ENCODE measurements at places on chromosomes 13 and 19.

DNA sequence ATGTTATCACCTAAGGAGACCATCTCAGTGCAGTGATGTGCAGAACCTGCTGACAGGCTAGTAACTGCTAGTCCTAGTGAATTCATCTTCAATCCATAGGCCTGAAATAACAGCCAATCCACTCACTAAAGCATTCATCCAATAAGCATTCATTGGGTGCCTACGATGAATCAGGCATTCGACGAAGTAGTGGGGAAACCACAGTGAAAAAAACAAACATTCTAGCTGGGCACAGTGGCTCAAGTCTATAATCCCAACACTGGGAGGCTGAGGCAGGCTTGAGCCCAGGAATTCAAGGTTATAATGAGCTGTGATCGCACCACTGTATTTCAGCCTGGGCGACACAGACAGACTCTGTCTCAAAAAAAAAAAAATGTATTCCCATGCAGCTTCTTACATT, 135.6 kb downstream of the RNF17 start:
- no peak for DNase-seq

- DNase-seq: no peak
Measured at GRCh38 chr19:16605553-16605994, 22.4 kb downstream of the MED26 start.

GRCh38 chr19:51901860-51902259, 3.0 kb downstream of the ZNF649 start:
- no peak for DNase-seq

DNA sequence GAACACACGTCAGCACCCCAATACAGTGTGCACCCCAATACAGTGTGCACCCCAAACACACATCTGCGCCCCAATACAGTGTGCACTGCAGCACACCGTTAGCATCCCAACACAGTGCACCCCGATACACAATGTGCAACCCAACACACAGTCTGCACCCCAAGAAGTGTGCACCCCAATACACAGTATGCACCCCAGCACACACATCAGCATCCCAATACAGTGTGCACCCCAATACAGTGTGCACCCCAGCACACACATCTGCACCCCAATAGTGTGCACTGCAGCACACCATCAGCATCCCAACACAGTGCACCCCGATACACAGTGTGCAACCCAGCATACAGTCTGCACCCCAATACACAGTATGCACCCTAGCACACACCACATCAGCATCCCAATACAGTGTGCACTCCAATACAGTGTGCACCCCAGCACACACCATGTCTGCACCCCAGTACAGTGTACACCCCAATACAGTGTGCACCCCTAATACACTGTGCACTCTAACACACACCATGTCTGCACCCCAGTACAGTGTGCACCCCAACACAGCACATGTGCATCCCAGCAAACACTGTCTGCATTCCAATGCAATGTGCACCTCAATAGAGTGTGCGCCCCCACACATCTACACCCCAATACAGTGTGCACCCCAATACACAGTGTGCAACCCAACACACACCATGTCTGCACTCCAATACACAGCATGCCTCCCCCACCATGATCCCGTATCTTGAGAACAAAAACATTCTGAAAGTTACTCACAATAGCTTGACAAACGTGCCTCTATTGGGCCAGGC, 855 bp upstream of the CARS2 start:
- no peak for DNase-seq

DNA sequence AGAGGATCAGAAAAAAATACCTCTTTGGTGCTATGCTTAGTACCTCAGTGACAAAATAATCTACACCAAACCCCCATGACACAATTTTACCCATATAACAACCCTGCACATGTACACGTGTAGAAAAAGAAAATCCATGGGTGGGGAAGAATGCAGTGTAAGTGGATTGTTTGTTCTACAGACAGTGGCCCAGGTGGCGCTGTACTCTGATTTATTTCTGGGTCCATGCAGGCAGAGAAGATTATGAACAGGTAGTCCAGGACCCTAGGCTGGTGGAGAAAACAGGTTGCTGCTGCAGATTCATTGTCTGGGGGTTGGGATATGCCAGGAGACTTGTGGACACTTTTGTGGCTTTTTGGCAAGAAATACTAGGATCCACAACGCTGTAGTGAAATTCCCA, 9.1 kb downstream of the ZNF100 start:
- no peak for DNase-seq

DNA sequence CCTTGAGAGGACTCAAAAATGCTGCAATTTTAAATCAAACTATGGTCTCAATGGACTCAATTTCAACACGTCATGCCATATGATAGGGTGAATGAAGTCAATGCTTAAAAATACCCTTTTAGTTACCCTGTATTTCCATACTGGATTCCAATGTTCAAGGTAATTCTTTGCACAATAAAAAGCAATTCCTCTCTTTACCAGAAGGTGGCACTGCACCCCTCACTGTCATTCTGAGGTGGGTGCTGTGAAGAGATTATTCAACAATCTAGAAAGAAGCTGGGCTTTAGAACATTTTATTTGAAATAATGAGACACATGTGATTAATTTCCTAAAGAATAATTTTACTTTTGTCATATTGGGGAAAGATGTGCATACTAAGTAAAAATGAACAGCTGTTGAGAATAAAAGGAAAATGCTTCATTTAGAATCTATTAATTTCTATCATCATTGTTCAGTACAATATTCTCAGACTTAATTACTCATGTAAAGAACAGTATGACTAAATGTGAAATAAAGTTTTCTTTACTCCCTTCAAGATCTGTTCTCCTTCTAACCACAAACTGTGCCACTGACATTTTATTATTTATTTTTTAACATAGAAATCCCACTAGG, 789.1 kb downstream of the GPC5 start:
- peak; percentile 72 for DNase-seq

DNA sequence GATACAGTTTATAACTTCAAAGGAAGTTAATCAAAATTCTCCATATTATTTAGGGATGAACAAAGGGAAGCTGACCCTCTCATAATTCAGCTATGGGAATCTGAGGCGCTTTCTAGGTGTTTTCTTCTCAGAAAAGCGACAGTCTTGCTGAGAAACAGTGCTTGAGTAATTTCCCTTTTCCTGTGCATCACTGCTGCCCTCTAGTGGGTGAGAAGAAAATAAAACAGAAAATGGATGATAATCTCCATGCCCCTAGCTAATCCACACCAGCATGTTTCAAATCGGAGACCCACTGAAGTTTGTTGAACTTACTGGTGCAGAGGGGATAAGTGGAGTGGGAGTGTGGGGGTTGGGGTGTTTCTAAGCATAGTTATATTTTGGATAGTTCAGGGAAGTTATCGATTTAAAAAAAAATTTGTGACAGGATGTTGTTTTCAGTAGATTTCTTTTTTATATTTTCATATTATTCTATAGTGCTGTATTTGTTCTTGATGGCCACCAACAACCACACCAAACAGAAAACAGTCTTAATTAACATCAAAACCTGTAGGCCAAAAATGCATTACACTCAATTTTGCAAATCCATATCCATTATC, 21.4 kb downstream of the LCP1 start:
- peak; percentile 89 for DNase-seq

DNA sequence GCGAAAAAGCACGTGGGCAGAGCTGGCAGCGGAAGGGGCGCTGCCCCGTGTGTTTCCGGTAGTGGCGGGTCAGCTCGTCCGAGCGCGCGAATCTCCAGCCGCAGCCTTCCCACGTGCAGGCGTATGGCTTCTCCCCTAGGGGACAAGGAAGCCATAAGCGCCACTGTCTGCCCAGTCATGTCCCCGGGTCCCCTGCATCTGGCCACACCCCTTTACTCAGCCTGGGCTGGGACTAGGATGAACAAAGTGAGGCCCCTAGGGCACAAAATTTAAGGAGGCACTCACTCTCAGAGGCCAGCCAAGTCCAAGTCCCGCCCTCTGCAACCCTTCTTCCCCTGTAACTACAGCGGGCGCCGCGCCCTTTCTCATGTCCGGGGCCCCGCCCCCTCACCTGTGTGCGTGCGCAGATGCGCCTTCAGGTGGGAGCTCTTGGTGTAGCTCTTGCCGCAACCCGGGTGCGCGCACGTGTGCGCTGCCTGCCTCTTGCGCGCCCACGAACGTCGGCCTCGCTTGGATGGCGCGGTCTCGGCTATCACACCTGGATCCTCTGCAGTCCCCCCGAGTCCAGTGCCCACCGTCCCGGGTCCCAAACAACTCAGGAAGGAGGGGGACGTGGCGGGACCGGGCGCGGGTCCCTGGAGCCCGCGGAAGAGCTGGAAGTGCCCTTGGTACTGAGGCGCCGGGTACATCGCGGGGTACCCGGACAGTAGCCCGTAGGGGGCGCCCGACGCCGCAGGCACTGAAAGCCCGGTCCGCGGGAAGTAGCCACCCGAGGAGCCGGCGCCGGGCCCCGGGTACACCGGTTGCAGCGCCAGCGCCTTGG, 1.9 kb downstream of the KLF1 start:
- DNase-seq: peak; percentile 95

DNA sequence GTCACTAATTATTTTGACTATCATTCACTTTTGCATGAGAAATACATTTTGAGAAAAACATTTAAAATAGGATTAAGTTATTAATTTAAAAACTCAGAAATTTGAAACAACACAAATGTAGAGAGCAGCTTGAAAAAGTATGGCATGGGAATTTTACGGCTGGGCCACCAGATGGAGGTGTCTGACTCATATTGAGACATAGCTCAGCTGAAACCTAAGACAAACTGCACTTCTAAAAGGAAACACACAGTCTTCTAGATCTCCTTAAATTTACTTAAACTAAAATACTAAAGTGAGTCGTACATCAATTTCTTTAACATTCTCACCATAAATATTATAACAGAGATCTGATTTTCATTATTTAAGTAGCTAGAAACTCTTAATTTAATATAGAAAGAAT, 41.9 kb upstream of the POSTN start:
- DNase-seq: peak; percentile 14

DNA sequence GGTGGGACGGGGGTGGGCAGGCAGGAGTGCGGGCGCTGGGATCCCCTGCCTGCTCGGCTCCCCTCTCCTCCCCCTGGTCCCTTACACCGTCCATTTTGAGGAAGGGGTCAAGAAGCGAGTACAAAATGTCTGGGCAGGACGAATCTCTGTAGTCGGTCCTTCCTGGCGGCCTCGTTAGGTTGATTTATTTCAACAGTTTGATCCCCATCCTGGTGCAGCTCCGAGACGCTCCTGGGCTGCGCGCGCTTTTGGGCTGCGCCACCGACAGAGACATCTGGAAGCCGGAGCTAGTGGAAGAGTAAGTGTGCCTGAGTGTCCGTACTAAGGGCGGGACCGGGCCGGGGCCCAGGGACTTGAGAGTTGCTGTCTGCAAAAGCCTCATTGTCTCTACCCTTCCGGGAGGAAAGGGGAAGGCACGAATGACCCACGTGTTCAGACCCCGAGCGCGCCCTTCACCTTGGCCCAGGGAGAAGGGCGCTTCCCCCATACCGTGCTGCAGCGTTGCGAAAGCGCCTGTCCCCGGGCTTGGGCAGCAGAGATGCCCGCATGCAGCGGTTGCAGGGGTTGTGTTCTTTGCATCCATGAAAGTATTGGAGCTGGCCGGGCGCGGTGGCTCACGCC, 1.8 kb downstream of the ZNF114 start:
- peak; percentile 90 for DNase-seq

DNA sequence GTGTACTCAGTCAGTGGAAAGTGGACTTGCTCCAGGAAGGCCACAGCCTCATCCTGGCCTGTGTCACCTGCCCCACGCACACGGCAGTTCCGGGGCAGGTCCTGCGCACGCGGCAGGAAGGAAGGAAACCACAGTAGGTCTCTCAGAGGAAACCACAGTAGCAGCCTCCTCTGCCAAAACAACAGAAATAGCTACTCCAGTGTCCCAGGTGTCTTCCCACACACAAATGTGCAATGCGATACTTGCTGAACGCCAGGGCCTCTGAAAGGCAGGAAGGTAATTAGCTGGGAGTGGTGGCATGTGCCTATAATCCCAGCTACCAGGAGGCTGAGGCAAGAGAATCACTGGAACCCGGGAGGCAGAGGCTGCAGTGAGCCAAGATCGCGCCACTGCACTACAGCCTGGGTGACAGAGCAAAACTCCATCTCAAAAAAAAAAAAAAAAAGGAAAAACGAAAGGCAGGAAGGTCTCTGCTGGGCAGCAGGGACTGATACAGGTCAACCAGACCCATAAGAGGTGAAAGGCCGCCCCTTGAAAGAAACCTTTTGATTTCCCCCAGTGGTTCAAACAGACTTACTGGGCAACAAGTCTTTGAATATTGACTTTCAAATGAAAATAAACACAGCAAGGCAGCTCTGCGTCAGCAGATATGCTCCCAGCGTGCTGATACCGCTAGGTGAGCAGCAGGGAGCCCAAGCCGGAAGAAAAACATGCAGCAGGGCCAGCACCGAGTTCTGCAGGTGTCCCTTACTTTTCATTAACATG, 49.5 kb downstream of the CRYL1 start:
- DNase-seq: peak; percentile 37

DNA sequence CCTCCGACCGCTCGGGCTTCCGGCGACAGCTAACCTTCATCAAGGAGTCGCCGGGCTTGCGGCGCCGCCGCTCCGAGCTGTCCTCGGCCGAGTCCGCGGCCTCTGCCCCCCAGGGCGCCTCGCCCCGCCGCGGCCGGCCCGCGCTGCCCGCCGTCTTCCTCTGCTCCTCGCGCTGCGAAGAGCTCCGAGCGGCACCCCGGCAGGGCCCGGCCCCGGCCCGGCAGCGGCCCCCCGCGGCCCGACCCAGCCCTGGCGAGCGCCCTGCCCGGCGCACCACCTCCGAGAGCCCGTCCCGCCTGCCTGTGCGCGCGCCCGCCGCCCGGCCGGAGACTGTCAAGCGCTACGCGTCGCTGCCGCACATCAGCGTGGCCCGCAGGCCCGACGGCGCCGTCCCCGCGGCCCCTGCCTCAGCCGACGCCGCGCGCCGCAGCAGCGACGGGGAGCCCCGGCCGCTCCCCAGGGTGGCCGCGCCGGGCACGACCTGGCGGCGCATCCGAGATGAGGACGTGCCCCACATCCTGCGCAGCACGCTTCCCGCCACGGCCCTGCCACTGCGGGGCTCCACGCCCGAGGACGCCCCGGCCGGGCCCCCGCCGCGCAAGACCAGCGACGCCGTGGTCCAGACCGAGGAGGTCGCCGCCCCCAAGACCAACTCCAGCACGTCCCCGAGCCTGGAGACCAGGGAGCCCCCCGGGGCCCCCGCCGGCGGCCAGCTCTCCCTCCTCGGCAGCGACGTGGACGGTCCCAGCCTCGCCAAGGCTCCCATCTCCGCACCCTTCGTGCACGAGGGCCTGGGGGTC, 9.6 kb downstream of the C19orf25 start:
- DNase-seq: no peak

DNA sequence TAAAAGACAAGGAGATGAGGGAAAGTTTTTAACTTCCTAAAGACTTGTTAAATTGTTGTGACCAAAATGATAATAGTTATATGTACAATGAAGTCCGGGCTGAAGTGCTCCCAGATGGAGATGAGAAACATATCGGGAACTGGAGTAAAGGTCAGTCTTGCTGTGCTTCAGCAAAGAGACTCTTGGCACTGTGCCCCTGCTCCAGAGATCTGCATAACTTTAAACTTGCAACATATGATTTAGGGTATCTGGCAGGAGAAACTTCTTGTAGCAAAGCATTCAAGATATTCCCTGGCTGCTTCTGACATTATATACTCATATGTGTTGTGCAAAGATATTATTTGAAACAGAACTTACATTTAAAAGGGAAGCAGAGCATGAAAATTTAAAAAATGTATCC, 786.6 kb upstream of the SLITRK6 start:
- no peak for DNase-seq

Data from hematopoietic multipotent progenitor cell treated with erythropoietin and hydrocortisone succinate and interleukin-3 and kit ligand, for 4 days (in vitro differentiated cells).